ENCODE measurements at places on chromosomes 6 and 20.

DNA sequence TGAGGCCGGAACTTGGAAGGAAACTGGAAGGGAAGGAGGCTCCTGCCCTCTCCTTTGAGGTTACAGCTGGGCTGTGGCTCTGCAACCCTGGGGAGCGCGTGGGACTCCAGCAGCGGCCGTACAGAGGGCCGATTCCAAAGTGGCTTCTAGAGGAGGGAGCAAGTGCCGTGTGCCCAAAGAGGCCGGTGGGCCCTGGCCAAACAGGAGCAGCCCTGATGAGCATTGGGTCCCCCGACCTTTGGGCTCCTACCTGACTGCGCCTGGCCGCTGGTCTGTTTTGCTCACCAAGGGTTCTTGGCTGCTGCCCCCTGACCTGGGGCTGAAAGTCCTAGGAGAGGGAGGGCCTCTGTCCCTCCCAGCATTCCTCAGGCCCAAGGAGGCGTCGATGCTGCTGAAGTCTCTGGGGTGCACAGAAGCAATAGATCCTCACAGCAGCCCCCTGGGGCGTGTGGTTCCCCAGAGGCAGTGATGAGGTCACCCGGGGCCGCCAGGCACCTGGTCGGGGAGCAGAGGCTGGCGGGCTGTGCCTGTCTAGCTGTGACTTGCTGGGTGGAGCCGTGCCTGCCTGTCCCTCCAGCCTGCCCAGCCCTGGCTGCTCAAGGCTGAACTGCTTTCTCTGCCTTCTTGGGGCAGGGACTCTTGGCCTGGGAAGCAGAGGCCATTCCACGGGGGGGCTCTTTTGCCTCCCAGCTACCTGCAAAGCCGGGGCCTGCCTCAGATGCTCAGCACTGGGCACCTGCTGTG is 9.8 kb downstream of the RBM38 start:
- no peak for DNase-seq

DNA sequence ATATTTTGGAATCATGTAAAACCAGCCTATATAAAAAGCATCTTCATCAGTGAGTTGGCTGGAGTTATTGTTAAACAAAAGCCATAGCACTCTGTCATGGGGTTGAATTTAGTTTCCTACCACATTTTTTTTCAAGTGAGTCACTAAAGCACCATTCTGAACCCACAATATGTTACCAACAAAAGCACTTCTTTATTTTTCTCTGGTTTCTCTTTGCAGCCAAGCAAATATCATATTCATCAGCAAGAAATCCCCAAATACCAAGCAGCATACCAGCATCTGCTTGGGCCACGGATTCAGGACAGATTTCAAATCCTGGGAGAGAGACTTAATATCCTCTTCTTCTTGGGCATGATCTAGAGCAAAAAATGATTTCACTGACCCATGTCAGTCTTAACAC is 441.4 kb downstream of the BCKDHB start:
- DNase-seq: no peak

DNA sequence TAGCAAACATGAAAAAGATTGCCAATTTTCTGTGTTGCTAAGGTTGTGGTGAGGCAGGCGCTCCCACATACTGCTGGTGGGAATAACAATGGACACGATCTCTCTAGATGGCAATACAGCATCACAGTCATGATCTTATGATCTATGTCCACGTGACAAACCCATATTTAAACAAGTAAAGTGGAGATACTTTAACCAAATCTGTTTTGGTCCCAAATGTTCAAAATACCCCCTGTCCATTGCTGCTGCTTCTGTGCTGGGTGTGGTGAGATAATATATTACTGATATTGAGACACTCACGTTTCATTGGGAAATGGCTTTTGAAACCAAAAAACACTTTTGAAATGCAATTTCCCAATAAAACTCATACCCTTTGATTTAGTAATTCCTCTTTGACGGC is 23.0 kb downstream of the SIRPD start:
- no peak for DNase-seq

DNA sequence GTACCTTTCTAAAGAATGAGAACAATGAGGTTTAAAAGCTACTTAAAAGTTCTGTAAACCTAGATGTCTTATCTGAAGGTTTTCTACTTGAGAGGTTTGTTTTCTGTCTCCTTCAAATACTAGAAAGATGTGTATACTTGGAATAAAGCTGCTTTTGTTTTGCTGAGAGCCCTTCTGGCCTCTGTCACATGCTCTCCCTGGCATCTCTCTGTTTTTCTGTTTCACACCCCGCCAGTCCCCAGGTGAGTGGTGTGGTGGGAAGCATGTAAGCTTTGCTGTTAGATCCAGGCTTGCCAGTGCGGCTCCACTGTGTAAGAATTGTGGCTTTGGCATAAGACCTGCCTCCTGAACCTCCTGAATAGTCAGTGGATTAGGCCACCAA is 56.8 kb downstream of the SNX9 start:
- DNase-seq: no peak

DNA sequence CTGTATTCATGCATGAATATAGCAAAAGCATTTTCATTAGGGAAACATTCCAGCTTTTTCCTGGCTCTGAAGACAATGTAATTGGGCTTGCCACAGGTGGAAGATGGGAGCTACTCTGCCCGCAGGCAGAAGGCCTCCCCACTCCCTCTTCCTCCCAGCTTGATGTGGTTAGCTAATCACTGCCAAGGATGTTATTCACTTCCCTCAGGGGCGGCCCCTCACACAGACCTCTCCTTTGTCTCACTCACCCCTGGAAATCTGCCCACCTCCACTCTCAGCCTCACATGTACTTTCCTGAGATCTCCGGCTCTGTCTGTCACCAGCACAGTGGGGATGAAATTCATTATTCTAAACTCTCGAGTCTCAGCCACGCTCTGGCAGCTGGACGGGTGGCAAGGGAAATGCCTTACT is 100.7 kb downstream of the ANKRD60 start:
- no peak for DNase-seq

GRCh38 chr6:29403801-29404200 is 8.4 kb downstream of the OR12D2 start:
- DNase-seq: no peak

GRCh38 chr20:59747671-59748515 is 143.6 kb downstream of the PHACTR3 start:
- no peak for DNase-seq
